GOT3 (cell line): ENCODE measurements at places on chromosomes 7 and 10.
A peak's percentile ranks its signal among the peaks of the same experiment; 100 is the strongest.

- DNase-seq: no peak
These were observed 64.8 kb upstream of the MEOX2 start for GRCh38 chr7:15751191-15751701.

DNA sequence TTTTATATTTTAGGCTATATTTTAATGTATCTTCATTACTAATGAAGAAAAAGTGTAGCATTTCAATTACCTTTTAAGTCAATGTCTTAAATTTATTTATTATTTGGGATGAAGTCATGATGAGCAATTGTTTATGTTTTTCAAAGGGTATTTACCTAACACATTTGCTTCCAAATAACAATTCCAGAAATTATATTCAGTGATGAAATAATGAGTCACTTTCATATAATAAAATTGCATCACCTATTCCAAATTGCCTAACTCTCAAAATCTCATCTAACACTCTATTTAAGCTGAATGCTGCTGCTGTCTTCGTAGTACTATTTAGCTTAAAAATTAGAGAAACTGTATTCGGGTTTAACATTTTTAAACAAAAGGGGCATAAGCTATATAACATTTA lies 97.7 kb downstream of the PRKG1 start:
- DNase-seq: no peak

GRCh38 chr10:28811639-28812349 lies 134.5 kb downstream of the BAMBI start:
- DNase-seq: no peak

DNA sequence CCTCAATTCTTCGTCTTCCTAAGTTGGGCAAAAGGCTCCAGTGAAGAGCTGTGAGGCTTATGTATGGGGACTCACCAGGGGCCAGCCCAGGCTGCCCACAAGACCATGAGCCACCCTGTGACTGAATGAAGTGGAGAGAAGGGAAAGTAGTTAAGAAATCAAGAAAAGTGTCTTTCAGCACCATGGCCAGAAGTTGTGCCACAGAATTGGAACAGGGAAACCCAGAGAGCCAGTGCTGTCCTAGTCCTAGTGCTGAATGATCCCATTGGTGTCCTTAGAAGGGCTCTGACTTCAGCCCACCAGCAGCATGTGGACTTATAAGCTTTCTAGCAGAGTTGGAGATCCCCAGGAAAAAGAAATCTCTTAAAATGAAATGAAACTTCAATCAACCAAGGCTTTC lies 37.0 kb upstream of the CCSER2 start:
- no peak for DNase-seq

DNA sequence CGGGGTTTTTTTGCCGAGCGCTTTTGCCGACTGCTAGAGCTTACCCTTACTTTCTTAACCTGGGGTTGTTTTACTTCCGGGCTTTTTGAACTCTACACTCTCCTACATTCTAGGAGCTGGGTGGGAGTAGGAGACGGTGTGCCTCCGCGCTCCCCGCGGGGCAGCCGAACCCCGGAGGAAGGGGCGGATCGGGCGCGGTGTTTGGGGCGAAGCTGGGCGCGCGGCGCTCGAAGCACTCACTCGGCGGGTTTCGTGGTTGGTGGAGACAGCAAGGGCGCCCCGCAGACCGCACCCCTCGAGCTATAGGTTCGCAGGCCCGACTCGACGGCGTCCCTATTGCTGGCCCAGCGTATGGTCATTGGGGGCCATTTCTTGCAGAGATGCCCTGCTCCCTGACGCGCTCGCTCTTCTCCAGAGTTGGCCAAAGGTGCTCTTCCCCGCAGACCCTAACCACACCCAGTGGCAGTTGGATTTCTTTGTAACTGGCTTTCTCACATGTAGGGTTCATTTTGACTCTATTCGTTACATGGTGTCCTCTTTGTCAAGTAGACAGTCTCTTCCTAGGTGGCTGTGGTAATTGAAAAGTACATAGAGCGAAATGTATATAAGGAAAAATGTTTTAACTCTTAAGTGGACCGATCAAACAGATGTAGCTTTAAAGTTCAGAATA lies 364 bp downstream of the ZNF518A start:
- DNase-seq: peak; percentile 71

DNA sequence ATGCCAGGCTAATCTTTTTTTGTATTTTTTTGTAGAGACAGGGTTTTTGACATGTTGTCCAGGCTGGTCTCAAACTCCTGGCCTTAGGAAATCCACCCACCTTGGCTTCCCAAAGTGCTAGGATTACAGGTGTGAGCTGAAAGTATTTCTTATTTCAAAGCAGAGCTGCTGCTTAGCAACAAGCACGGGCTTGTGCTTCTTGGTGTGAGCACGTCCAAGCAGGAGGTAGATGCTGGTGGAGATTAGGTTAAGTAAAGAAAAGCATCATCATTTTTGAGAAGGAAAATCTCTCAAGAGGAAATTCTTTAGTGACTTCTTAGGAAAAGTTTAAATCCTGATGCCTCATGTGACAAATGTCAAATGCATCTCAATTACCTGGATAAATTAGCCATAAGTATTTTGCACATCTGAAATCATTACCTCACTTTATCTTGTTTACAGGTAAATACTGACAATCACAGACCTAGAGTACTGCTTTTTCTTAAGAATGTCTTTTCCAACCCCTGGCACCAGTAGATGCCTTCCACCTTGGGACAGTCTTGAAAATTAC lies 431.8 kb upstream of the FZD8 start:
- no peak for DNase-seq

- no peak for DNase-seq
These were observed 106.5 kb upstream of the ANLN start for GRCh38 chr7:36283181-36283580.

GRCh38 chr10:77983384-77984341 lies 45.7 kb downstream of the POLR3A start:
- DNase-seq: no peak

GRCh38 chr7:153859239-153859638 lies 193.0 kb upstream of the DPP6 start:
- no peak for DNase-seq

- no peak for DNase-seq
These were observed 31.7 kb upstream of the ASL start for GRCh38 chr7:66043681-66044497.

DNA sequence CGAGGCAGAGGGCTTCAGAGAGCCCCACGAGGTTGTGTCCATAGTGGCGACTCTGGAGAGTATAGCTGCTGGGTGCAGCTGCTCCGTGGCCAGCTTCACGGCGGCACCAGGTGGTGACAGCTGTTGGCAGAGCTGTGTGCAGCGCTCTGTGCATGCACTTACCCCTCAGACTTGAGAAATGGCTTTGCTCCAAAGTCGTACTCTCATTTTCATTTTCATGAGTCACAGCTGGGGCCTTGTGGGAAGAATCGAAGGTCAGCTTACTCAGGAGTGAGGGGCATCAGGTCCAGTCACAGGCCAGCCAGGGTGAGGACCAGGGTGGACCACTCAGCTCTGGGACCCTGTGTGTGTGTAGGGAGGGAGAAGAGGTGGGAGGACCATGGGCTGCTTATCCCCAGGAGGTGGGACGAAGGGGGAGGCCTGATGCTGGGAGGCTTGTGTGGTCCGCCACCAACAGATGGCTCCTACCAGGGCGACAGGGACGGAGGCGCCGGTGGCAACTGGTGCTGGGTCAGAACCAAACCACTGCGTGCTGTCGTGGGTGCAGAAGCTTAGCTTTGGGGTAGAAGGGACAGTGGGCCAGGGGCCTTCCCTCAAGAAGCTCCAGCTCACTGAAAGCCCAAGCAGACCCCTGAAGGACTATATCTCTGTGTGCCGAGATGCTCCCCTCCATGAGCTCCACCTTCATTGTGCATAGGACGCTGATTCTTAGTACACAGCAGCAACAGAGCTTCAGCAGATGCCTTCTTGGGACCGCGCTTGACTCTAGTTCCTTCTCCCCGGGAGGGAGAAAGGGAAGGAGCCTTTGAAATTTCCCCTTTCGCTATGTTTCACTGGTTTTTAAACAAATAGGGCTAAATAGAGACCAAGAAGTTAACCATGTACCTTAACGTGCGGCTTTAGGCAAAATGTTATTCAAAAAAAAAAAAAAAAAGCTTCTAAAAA lies 225.0 kb downstream of the CELF2 start:
- no peak for DNase-seq

GRCh38 chr10:129728905-129729795 lies 234.9 kb downstream of the EBF3 start:
- no peak for DNase-seq

DNA sequence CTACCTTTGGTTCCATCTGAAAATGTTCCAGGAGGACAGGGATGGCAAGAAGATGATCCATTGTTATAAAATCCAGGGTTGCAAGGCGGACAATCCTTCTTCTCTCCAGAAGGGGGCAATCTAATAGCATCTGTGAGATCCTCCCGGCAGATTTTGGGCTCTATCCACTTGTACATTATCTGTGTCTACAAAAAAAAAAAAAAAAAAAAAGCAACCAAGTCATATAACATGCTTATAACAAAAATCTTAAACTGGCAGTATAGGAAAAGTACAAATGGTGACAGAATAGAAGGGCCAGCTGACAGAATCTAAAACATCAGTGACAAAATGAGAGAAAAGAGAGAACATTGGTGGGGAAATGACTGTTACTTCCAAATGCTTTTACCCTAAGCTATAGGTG lies 132.7 kb downstream of the ELAPOR2 start:
- DNase-seq: no peak

- DNase-seq: no peak
These were observed 114.7 kb downstream of the EXOC4 start for GRCh38 chr7:133367561-133367960.

- no peak for DNase-seq
These were observed 634 bp downstream of the HECW1 start for GRCh38 chr7:43112941-43113621.

DNA sequence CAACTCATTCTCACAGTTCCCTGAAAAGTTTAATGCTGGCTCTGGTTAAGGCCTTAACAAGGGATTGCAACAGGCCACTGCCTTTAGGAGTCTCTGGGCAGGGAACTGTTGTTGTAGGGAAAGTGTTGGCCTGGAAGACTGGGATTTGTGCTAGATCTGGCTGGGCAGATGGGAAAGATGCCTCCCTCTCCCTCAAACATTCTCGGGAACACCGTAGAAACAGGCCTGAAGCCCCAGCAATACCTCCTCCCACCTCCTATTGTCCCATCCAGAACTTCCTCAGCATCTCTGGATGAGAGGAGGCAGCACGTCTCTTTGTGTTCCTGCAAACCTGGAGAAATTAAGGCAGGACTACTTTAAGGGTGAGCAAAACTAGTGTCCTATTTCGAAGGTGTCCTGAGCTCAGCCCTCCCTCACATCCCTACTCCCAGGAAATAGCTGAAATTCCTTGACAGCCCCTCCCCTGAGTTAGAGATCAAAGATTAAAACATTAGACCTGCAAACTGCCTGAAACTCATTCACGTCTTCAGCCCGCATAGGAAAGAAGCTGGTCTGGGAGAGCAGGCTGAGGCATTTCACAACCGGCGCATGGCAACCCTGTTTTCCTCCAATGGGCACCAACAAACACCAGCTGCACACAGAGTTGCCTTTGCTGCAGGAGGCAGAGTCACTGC lies 10.9 kb upstream of the MAP3K8 start:
- no peak for DNase-seq

DNA sequence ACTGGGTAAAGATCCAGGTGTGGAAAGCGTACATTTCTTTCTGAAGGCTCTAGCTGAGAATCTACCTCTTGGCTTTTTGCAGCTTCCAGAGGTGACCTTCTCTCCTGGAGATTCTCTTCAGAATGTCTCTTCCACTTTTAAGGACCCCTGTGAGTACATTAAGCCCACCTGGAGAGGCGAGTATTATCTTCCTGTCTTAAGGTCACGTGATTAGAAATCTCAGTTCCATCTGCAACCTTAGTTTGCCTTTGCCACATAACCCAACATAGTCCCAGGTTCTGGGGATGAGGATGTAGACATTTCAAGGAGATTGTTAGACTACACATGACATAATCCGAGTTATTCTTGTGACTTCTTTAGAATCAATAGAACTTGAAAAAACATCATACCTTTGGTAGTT lies 665.5 kb upstream of the POM121L12 start:
- no peak for DNase-seq

- peak; percentile 25 for DNase-seq
These were observed 180.2 kb upstream of the FZD8 start for GRCh38 chr10:35822316-35822715.

DNA sequence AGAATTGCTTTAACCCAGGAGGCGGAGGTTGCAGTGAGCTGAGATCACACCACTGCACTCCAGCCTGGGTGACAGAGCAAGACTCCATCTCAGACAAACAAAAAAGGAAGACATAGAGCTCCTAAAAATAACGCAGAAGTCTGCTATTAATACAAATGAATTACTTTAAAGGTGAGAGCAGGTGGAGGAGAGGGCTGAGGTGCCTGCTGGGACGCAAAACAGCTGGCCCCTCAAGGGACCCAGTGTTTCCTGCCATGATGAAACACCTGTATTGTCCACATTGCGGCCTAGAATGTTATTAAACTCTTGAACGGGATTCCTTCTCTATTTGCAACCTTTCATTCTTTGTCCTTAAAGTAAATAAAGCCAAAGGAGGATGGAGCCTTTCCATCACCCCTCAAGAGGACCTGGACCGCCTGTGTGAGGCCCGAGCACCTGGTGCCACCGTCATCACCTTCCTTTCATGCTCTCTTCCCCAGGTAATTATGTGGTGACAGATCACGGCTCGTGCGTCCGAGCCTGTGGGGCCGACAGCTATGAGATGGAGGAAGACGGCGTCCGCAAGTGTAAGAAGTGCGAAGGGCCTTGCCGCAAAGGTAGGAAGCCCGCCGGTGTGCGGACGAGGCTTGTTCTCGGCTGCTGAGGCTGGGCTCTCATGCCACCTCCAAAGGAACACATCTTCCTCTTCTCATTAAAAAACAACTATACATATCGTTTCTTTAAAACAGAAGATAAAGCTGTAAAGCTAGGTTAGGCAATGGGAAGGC lies 136.7 kb downstream of the EGFR start:
- no peak for DNase-seq

DNA sequence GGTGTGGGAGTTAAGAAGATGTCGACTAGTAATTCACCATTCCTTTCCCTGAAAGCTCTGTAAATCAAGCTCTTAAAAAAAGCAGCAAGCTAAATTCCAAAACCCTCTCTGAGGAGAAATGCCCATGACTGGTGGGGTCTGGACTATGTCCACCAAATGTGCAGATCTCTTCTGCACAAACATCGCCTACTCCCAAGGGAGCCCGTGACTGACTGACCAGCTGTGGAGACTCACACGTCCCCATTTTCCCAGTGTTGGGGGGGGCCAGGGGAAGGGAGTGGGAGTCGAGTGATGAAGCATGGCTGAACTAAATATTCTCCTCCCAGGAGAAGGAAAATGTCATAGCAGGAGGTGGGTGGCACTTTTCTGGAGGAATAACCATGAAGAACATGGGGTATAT lies 164.1 kb upstream of the HPS1 start:
- no peak for DNase-seq

DNA sequence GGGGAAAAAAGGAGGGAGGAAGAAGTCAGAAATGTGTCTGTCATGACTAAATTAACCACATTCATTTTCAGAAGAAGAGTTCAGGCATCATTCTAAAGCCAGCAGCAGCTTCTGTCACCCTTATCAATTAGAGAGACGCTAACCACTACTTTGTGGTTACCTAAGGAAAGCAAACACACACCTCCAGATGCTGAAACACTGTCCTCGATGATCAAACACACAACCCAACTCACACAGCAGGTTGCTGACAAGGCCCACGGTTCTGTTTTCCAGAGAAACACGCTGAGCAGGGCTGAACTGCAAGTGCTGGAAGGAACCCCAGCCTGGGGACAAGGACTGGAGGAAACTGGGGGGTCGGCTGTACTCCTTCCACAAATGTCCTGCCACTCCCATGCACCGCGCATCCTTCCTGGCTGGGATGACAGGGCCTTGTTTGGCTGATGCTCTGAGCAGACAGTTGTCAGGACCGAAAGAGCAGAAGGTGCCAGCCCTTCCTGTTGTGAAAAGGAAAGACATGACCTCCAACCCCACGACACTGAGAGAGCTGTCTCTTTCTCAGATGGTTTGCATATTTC lies 36.6 kb downstream of the PRKCQ start:
- DNase-seq: no peak
